ENCODE measurements at places on chromosomes 11 and 22.

- no peak for DNase-seq
Observed at GRCh38 chr22:24323233-24323632, 52.6 kb downstream of the SPECC1L start.

DNA sequence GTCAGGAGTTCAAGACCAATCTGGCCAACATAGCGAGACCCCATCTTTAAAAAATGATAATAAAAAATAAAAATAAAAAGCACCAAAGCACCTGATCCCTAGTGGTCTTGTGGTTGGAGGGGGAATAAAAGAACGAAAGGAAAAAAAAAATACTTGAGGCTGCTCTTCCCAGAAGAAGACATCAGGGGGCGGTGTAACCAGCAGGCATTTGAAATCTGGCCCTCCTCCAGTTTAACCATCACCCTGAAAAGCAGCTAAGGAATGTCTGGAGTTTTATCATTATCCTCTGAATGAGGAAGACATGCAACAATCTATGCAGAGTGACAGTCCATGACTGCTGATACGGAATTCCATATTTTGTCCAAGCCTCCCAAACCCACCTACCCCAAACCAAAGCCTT, 5.6 kb upstream of the KCTD17 start:
- DNase-seq = no peak

GRCh38 chr22:34849965-34850364, 216.0 kb upstream of the ISX start:
- DNase-seq = no peak

- no peak for DNase-seq
Observed at GRCh38 chr11:130455483-130456127, 7.2 kb downstream of the ADAMTS15 start.

DNA sequence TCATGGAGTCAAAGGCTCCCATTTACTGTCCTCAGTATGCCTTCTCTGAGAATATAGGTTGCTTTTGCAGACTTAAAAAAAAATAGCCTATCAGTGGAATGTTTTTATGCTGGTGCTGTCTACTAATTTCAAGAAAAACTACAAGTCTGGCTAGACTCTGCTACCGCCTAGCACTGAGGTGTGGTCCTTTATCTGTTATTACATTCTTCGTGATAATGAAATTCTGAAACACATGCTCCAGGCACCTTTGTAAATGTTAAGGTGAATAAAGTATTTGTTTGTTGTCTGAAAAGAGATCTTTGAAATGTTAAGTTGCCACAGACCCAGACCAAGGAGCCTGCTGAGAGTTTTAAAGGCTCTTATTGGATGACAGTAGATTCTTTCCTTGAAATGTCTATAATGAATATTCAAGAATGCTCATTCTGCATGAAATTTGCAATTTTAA, 95.3 kb downstream of the DBX1 start:
- DNase-seq = no peak

- no peak for DNase-seq
Observed at GRCh38 chr11:80103142-80103859, 662.5 kb upstream of the TENM4 start.

DNA sequence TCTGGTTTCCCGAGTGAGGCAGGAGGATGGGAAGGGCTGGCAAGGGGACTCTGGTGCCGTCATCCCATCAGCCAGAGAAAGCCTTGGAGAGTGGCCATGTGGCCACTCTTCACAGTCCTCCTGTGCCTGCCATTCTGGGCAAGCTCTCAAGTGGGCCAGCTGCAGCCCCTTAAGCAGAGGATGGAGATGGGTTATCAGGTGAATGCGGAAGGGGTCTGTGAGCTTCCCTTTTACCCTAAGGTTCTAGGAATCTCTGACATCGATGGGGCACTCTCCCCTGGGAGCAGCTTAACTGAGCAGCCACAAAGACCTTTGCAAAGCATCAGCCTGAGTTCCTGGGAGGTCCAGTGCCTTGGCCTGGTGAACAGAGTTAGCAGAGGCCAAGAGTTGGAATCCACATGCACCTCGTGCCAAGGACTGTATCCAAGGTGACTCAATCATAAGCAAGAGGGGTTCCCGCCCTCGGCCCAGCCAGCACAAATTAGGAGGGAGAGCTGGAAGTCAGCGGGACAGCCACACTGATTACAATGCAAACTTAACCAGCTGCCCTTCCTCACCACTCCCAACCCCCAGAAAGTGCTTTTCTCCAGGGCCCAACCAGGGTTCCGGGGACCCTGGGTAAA, 193.6 kb downstream of the BUD13 start:
- no peak for DNase-seq

DNA sequence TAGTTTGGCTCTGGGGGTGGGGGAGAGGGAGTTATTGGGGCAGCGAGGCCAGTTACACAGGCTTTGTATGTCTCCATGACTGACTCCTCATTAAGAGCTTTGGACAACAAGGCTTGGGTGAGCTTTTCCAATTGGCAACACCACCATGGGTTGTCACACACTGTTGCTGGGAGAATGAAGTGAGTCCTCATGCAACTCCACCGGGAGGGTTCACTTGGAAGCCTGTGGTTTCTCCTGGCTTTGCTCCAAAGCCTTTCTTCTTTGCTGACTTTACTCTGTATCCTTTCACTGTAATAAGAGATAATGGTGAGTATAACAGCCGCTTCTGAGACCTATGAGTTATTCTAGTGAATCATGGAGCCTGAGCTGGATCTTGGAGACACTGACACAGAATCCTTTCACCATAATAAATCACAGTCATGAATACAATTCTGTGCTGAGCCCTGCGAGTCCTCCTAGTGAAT, 24.9 kb downstream of the EIF3F start:
- DNase-seq = no peak

GRCh38 chr22:24240381-24240780, 4.5 kb downstream of the GGT5 start:
- DNase-seq = no peak

DNA sequence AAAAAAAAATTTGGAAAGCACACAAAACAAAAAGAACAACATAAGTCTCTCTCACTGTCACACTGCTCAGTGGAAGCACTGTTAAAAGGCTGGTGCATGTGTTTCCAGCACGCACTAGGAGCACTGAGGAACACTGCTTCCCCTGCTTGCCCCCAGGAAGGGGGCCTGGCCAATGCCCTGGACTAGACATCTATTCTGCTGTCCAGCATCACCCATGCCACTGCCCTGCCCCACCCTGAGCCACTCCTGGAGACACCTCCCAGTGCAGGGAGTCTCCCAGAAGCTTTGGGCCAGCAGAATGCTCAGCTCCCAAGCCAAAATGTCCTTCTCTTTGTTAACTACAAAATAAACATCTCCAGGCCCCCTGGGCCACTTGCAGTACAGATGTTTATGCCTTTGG, 49.7 kb upstream of the EMID1 start:
- peak; percentile 4 for DNase-seq

DNA sequence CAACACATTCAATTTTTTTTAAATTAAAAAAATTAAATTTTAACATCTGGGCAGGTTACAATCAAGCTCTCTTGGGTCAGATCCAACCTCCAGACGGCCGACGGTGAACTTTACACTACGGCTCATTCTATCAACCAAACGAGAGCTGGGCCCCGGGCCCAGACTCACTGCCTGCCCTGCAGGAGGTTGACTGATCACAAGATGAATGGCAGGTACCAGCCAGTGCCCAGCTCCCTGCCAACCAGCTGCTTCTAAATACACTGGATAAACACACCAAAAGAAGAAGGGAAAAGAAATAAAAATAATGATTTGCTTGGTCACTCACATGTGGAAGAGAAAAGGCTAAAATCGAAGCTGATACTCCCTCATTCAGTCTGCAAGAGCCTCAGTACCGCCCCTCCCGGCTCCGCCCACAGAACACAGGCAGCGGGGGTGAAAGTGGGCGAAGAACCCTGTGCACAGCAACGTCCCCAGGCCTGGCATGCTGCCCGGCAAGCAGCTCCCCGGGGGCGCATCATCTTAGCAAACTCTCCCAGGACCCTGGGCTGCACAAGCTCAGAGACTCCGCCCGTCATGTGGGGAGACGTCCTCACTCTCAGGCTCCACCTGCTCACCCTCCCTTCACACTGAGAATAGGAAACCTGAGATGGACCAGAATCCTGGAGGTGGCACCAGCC, 303.4 kb downstream of the SHANK2 start:
- DNase-seq = no peak

Measured in ovary (tissue), 10 donors.